ENCODE measurements at places on chromosomes 5 and 9.

GRCh38 chr5:151251001-151251551 lies 1.9 kb upstream of the GM2A start:
- no peak for DNase-seq

DNA sequence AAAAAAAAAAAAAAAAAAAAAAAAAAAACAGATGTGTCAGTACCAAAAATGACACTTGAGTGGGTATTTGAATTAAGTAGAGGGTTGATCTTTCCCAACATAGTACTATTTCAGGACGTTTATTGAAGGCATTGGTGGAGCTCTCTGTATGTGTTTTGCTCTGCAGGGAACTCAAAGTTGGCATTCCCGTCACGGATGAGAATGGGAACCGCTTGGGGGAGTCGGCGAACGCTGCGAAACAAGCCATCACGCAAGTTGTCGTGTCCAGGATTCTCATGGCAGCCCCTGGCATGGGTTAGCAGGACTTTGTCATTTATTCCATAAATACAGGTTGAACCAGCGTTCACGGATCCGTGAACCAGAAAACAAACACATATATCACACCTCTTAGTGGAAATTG lies 34.9 kb downstream of the SFXN1 start:
- no peak for DNase-seq

DNA sequence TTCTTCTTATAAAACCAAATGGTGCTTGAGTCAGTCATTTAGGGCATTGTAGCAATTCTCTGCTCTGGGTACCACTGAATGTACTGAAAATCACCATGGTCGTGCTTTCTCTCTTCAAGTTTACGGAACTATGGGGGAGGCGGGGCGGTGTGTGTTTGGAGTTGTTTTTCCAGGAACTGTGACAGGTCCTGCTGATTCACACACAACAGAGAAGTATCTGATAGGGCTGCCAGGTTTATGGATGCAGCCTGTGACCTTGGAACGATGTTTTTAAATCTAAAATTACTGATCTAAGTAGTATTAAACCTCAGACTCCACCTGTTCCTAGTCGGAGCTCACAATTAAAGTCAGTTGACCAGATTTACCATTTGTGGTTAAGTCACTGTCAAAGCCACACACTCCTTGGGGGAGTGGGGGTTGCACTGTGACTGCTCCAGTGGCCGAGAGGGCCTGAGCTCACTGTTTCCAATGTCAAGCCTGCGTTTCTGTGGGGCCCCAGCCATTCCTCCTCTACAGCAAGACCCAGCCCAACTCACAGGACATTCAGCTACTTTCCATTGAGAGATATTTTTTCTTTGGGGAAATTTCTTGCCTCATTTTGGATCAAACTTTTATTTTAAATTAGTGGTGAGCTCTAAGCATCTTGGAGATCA lies 44.4 kb downstream of the GADD45G start:
- no peak for DNase-seq

DNA sequence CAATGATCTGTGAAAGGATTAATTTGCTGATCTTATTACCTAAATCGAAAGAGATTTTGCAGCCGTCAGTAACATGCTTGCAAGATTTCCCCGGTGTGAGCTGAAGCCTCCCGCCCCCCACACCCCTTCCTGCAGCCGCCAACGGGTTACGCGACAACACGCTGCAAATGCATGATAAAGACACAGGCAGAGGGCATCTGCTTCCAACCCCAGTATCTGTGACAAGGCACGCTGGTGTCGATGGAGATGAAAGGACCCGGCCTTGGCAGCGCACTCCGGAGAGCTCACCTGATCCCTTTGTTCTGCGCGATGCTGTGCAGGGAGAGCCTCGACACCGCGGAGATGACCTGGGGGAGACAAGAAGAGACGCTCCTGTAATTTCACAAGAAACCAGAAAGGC lies 122.9 kb upstream of the SARDH start:
- DNase-seq = no peak

GRCh38 chr9:118522093-118523028 lies 818.2 kb downstream of the TLR4 start:
- DNase-seq = peak; percentile 85

GRCh38 chr5:177132136-177133095 lies 1.2 kb upstream of the NSD1 start:
- peak; percentile 31 for DNase-seq

DNA sequence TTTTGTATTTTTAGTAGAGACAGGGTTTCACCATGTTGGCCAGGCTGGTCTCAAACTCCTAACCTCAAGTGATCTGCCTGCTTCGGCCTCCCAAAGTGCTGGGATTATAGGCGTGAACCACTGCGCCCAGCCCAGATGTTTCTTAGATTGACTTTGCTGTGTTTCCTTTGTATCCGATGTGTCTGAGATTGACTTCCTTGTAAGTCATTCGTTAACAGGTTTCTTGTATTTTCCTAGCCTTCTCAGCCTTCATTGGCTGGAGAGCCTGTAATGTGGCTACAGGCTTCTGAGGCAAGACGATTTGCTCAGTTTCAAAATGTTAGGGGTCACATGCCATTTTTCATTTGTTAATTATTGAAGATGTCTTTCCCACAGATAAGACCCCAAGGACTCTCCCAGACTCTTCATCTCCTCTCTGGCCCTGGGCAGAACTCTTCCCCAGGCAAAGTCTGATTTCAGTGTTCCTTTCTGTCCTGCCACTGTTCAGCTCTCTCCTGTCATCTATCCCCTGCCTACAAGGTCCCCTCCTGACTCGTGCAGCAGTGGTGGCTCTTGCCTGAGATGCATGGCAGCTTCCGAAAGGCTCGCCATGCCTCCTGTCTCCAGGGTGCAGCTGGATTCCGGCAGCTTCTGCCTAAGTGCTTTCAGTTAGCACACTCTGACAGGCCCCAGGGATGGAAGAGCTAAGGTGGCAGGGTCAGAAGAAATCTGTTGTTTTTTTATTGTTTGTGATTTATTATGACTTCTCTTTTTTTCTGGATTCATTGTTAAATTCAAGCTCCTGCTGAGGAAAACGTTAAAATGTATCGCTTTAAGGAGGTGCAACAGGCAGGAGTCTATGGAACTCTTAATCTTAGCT lies 206.4 kb downstream of the AOPEP start:
- DNase-seq = no peak

DNA sequence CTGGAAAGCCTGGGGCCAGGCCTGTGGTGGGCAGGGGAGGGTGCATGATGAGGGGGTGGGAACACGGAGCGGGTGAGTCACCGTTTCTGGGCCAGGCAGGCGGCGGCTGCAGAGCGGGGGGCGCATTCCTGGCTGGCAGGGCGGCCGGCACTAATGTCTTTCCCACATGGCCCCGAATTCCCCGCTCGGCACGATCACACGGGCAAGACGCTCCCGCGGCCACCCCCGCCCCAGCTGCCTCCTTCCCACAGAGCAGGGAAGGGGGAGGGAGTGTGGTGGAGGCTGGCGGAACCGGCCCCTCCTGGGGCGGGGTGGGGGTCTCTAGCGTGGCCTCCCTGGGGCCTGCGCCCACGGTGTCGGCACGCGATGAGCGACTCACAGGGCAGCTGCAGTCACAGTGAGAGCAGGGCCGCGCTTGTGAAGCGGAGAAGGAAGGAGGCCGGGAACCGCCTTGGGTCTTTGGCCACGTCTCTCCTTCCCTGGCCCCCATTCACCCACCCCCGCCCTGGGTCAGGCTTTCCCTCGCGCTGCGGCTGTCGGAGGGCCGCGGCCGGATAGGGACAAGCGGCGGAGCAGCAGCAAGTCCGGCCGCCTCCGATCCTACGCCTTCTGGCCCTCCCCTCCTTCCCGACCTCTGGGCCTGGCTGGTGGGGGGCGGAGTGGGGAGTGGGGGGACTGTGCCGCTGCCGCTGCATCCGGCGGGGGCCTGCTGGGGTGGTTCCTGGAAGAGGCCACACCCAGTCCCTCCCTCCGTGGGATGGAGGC lies 48.9 kb downstream of the CXXC5 start:
- DNase-seq = peak; percentile 93

- DNase-seq = no peak
Measured at GRCh38 chr5:147590096-147590495, 80.2 kb upstream of the DPYSL3 start.

- DNase-seq = peak; percentile 34
Measured at GRCh38 chr5:169667896-169668674, 31.0 kb downstream of the DOCK2 start.

DNA sequence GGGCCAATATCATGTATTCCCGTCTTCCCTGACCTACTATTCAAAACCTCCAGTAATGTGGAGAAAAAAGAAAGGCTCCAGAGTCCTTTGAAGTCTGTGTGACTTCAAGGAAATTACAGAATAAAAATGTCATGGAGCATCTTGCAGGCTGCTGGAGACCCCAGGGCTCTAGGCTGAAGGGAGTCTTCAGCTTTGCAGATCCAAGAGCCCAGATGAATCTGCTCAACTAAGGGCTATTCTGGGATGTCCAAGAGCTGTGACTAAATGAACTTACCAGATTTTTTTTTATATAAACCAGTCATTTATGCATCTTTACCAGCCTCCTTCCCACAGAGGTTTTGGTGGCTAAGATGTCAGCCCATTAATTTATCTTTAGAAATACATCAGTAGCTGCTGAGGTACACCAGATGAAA lies 167.3 kb downstream of the MUSK start:
- peak; percentile 44 for DNase-seq

GRCh38 chr5:93512799-93513198 lies 68.2 kb downstream of the NR2F1-AS1 start:
- peak; percentile 17 for DNase-seq

DNA sequence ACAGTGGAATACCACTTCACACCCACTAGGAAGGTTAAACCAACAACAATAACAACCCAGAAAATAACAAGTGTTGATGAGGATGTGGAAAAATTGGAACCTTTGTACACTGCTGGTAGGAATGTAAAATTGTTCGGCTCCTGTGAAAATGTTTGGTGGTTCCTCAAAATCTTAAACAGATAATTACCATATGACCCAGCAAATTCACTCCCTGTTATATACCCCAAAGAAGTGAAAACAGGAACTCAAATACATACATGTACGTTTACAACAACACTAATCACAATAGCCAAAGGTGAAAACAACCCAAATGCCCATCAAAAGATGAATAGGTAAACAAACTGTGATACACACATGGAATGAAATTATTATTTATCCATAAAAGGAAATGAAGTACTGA lies 178.5 kb upstream of the PHYKPL start:
- DNase-seq = no peak

DNA sequence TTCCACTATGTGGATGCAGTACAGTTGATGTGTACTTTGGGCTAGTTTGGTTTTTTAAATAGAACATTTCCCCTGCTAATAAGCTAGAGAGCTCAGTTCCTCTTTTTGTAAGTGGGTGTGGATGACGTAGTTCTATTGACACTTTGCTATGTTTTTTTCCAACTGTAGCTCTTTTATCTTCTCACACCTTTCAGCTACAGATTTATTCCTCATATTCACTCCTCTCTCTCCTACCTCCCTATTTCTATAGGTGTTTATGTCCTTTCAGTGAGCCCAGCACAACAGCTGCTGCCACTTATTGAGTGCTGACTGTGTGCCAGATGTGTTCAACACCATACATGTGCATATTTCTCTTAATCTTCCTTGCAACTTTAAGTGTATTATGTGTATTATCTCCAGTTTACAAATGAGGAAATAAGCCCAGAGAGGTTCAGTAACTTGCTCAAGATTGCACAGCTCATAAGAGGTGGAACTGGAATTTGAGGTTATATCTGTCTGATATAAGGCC lies 215.7 kb downstream of the SEMA6A start:
- no peak for DNase-seq

GRCh38 chr9:87622098-87622497 lies 103.8 kb upstream of the CTSL start:
- no peak for DNase-seq

DNA sequence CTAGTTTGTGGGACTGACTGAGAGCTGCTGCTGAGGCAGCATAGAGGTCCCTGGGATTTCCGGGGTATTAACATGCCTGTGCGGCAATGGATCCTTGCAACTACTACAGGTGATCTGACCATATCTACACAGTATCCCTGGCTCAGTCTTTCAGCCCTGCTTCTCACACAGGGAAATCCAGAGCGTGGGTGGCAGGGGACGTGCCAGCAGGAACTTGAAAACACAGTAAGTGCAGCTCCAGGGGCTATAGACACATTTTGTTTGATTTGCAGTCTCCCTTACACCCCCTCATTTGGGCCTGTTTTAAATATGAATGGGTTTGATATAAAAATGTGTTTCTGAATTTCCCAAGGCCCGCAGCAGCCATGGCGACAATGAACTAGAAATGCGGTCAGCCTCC lies 209.5 kb downstream of the DCP2 start:
- no peak for DNase-seq

DNA sequence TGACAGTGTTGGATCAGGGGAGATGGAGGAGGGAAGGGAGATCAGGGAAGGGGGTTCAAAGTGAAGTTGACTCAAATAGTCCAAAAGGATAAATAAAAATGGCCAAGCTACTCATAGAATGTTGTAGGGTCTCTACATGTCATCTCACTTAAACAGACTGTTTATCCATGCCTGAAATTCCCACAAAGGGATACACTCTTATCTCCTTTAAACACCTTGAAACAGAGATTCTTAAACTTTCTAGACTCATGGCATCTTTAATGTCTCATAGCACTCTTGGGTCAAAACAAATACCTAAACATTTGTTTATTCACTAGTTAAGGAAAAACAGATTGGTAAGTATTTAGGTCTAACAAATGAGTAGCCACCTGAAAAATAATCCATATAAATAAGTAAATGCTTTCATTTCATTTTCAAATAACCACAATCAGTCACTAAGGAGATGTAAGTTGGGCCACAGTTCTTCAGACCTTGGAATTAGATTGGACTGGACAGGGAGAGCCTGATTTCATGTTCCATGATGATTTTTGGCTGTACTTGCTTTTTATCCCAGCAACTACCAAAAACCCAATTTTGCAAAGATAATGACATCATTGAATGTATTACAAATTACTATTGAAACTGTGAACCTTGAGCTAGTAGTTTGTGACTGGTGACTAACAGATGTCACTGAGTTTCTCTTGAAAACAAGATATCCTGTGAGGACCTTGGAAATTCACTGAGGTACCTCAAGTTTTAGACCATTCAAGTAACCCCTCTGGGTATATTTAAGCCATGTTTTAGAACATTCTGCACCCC lies 62.5 kb upstream of the ISOC1 start:
- DNase-seq = no peak

DNA sequence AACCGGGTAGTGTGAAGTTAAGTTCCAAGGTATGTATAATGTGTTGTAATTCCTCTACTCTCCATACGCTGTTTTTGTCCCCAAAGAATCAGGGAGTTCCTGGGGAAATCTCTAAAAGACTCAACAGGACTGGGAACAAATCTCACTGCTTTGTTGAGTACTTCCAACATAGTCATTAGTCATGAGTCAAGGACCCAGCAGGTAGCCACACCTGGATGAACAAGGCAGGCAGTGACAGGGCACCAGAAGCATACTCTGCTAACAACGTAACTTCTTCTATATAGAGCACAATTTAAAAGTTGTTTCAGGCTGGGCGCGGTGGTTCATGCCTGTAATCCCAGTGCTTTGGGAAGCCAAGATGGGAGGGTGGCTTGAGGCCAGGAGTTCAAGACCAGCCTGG lies 126.8 kb downstream of the SLC1A3 start:
- no peak for DNase-seq

- no peak for DNase-seq
Measured at GRCh38 chr5:180816608-180817534, 14.3 kb upstream of the MGAT1 start.

DNA sequence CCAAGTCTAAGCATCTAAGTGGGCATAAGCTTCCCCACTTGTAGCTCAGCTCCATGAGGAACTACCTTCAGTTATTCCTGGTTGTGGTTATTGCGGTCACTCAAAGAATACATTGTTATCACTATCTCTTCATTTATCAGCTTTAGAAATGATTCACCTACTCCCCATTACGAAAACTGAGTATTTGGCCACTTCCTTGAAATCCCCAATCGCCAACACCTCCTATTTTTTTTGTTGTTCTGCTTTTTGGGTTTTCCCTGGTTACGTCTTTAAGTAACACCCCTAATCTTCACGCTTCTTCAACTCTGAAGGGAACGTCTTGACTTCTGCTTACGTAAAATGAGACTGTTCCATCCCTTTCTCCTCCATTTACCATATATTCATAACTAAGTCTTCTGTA lies 20.7 kb downstream of the MAPK9 start:
- DNase-seq = no peak
